ENCODE measurements at places on chromosomes 7 and 10.
A peak's percentile ranks its signal among the peaks of the same experiment; 100 is the strongest.

DNA sequence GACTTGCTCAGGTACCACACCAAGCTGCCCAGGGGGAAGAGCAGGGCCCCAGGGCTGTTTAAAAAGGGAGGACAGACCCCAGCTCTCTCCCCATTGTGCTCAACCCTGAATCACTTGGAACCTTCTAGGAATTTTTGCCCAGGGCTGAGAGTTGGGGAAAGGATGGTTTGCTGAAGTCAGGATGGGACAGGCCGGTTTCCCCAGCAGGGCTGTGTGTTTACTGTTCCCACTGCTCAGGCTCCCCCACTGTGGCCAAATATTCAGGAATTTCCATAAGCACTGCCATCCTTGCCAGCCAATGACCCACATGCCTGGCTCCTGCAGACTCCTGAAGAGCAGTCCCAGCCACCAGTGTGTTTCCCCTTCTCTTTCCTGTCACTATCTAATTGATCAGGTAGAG, 120.7 kb downstream of the WDFY4 start:
- DNase-seq: no peak

GRCh38 chr7:134696261-134696660, 49.6 kb downstream of the BPGM start:
- no peak for DNase-seq

DNA sequence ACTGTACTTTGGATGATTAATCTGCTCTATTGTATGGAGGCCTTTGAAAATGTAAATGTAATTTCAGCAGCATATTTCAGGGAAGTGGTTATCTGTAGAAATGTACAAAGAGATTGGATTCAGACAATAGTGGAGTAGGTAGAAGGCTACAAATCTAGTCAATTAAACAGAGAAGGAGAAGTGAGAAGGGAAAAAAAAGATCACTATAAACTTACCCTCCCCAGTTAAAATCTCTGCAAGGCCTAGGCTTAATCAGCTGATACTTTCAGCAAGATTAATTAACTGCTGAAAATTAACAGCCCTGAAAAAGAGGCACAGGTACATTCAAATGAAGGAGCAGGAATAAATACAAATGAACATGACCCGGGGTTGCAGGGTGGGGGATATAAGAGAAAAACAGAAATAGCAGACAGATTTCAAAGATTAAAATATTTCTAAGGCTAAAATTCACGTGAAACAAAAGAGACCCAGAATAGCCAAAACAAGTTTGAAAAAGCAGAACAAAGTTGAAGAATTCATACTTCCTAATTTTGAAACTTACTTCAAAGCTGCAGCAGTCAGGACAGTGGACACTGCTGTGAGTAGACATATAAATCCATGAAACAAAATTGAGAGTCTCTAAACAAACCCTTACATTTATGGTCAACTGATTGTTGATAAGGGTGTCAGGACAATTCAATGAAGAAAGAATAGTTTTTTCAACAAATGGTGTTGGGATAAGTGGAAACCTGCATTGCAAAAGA, 96.0 kb downstream of the NRCAM start:
- DNase-seq: no peak

GRCh38 chr7:128235471-128235870, 5.6 kb upstream of the LEP start:
- DNase-seq: no peak

DNA sequence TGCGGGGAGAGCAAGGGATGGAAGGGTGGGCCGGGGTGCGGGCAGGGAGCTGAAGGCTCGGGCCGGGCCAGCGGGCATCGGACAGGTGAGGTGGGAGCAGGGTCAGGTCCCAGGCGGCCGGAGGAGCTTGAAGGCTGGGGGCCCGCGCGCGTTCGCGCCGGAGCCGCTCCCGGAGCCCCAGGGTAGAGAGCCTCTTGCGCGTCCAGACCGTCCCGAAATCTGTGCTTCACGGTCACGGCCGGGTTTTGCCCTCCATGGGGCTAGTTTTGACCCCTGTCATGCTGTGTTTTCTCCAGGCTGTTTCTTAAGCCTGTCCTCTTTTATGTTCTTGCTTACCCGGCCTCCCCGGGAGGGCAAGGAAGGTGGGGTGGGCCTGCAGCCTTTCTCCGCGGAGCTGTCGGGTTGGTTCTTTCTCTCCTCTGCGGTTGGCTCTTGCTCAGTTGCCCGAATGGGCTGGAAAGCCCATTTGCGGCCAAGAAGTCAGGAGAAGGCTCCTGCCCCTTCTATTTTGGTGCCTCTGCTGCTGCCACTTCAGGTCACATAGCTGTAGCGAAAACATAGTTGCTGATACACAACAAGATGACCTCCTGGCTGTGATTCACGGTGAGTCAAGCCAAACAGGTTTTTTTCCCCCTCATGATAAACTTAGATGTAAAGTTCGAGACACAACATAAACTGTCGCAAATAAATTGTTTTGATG, 650 bp downstream of the UBE2D1 start:
- peak; percentile 80 for DNase-seq

- no peak for DNase-seq
Observed at GRCh38 chr10:14601326-14601725, 173.4 kb downstream of the FAM107B start.

- no peak for DNase-seq
Observed at GRCh38 chr7:44145969-44146911, 5.1 kb upstream of the MYL7 start.

GRCh38 chr10:104819731-104820130, 178.6 kb downstream of the SORCS3 start:
- DNase-seq: peak; percentile 1

- DNase-seq: peak; percentile 34
Observed at GRCh38 chr10:76881477-76882220, 756.0 kb downstream of the KCNMA1 start.

- DNase-seq: no peak
Observed at GRCh38 chr10:83685458-83685857, 453.9 kb upstream of the GHITM start.

- no peak for DNase-seq
Observed at GRCh38 chr7:84471576-84471975, 277.0 kb upstream of the SEMA3A start.

DNA sequence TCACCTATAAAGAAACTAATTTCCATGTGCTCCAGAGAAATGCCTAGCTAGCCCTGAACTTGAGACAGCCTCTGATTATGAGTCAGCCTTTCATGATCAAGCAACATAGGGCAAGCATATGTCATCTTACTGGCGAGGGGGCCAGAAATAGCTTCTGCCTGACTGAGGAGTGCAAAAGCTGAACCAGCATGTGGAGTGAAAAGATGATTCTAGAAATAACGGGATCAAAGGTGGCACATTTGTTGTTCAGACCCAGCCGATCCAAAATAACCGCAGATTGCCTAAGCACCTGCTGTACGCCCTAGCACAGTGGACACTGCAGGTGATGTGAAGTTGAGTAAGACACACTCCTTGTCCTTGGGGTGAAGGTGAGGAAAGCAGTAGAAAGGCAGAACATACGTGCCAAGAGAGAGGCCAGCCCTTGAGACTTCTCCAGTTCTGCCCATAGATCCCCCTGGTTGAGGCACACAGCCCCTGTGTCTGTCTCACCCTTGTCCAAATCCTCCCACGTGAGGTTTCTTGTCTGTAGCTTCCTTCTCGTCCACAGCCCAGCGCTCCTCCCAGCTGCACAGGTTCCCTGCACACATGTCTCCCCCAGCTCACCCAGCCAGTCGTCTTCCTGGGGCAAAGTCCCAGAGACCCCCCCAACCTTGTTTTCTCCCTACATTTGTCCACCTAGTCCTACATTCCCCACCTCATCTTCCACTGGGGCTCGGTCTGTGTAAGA, 2.8 kb upstream of the BCL7B start:
- peak; percentile 90 for DNase-seq

- no peak for DNase-seq
Observed at GRCh38 chr10:130141878-130142277, 5.7 kb downstream of the GLRX3 start.

- DNase-seq: no peak
Observed at GRCh38 chr10:92938841-92939240, 90.5 kb downstream of the EXOC6 start.

GRCh38 chr7:50266635-50267386, 37.7 kb upstream of the IKZF1 start:
- DNase-seq: no peak

- peak; percentile 61 for DNase-seq
Observed at GRCh38 chr10:115092555-115093285, 445 bp upstream of the ATRNL1 start.

DNA sequence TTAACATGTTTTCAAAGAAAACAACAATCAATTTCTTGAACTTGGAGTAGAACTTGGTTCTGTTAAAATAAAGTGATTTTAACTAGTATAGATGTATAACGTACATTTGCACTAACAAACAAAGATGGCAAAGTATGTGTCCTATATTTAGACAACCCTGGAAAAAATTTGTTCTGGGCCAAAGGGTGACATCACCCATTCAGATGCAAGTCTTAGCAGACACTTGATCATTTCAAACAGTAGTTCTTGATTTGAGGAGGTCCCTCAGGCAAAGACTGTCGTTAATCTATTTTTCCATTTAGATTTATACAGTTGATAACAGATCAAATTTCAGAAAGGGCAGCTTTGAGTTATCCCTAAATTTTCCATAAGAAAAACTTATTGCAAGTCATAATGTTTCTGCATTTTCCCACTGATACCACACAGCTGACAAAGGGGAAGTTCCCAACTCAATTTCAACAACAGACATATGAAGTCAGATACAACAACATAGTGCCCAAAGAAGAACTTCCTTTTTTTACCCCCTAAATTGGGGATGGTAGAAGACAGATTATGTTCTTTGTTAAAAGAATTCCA, 5.2 kb downstream of the NMT2 start:
- peak; percentile 18 for DNase-seq

- DNase-seq: peak; percentile 85
Observed at GRCh38 chr7:134995239-134996096, 9.2 kb downstream of the AGBL3 start.

DNA sequence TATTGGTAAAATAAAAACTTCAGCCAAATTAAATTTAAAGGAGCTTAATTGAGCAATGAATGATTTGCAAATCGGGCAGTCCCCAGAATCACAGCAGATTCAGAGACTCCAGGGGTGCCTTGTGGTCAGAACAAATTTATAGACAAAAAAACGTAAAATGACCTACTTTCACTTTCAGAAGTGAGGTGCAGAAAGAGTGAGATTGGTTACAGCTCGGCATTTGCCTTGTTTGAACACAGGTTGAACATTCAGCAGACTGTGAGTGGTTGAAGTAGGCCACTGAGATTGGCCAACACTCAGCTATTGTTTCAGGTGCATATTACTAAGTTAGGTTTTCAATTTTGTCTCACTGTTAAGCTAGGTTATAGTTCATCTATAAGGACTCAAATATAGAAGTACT, 153.4 kb downstream of the BICC1 start:
- no peak for DNase-seq

DNA sequence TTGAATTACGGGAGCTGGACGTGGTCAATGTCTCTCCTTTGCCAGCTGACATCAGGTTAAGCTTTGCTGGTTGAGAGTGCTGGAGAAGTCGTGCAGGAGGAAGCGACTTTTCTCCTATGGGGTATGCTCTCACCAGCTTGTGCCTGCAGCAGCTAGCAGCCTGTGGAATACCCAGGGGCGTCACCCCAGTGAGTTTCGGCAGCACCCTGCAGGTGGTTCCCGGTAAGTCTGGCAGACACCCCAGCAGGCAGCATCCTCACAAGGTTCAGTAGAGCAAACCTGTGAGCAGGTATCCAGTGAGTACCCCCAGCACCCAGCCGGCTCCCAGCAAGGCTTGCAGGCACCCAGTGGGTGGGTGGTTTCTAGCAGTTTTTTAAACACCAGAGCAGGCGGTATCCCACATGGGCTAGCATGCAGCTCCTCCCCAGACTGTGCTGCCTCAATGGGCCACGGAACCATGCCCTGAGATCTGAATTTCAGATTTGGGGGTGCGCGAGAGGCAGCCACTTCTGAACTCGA, 74.8 kb upstream of the SVIL start:
- no peak for DNase-seq

DNA sequence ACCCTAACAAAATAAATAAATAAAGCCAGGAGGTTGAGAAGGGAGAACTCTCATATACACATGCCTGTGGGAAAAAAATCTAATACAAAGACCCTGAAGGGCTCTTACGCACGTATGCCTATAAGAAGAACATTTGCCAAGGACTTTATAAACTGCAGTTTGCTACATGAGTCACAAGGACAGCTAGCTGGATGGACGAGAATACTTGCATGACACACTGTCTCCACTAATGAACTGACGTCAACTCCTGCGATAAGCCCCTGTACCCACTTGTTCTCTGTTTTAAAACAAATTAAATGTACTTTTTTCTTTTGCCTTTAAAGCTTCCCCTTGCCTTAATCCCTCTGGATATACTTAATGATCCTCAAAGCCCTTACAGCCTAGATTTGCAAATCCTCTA, 374.6 kb upstream of the GHITM start:
- no peak for DNase-seq

- DNase-seq: no peak
Observed at GRCh38 chr7:67435894-67436535, 439.4 kb downstream of the TYW1 start.

- DNase-seq: no peak
Observed at GRCh38 chr10:55426138-55426537, 625.1 kb upstream of the PCDH15 start.

DNA sequence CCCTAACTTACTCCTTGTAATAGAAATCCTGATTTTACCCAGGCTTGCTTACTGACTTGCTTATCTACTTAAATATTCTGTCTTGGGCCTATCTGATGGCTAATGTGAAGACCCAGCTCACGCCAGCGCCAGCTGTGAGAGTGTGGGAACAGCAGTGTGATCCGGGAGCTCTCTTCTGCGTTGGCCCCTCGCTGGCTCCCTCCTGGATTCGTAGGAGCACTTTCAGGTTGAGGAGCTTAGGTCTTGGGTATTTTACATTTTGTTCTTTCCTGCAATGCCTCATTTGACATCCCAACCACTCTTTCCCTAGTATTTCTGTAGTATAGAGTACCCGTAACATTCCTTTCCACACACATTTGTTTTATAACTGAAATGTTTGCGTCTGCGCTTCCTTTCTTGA, 51.7 kb downstream of the CREM start:
- DNase-seq: no peak

GRCh38 chr7:34155220-34155908, 250.0 kb downstream of the BMPER start:
- DNase-seq: peak; percentile 89

- DNase-seq: peak; percentile 91
Observed at GRCh38 chr7:47443049-47443448, 138.9 kb downstream of the TNS3 start.

DNA sequence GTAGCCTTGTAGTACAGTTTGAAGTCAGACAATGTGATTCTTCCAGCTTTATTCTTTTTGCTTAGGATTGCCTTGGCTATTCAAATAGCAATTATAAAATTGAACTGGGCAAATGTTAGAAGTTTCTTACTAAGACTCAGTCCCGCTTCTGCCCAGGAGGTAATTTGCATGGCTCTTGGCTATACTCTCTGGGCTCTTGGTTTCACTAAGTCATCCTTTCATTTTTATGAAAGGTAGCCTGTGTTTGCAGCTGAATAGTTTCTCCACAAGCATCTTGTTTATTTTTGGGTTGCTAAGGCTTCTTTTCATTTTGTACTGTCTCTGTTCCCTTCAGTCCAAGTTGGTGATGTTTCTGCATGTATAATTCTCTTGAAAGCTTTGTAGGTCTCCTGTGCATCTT, 340.6 kb downstream of the SH2D4B start:
- DNase-seq: no peak

All from myocyte (in vitro differentiated cells).